Calu3 (cell line): ENCODE measurements at places on chromosomes 12 and 14. TPM values are rescaled to one million over a fixed set of nuclear protein-coding genes. Genes with fewer than 3 reads are reported as not detected.

The KRT83 gene
- not detected in 2 replicates for total RNA-seq

The UBC gene
- total RNA-seq: 1,247 and 1,434 TPM in 2 replicates

GRCh38 chr14:100222224-100223093 lies 16.5 kb upstream of the YY1 start:
- no peaks in the 10 kb centered on the region for H3K27me3 ChIP-seq
- H3K4me3 ChIP-seq: no peak overlapping the region
- DNase-seq: no peak
- H3K36me3 ChIP-seq: no peaks in the 10 kb centered on the region
- H3K4me1 ChIP-seq: peaks cover 8% of the 10 kb centered on the region

DNA sequence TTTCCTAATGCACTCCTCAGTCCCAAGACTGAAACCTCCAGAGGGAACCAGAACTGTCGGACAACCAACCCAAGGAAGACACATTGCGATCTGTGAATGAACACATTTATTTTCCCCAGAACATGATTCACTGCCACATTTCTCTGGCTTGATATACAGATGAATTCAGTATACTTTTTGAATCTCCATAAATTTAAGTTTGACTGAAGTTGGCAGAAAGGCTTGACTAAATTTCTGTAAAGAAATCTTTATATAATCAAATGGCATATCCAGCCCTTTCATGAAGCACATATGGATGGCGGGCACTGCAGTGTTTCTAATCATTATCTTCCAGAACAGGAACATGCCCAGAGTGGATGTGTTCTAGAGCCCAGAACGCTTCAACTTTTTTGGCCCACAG lies 56.7 kb downstream of the DCAF5 start:
- no peak overlapping the region for H3K27ac ChIP-seq
- no peaks in the 10 kb centered on the region for H3K36me3 ChIP-seq
- H3K27me3 ChIP-seq: no peaks in the 10 kb centered on the region
- peaks cover 35% of the 10 kb centered on the region for H3K4me1 ChIP-seq
- no peak overlapping the region for H3K4me3 ChIP-seq

GRCh38 chr12:85580562-85581168 lies 255.5 kb downstream of the RASSF9 start:
- H3K36me3 ChIP-seq: no peaks in the 10 kb centered on the region
- DNase-seq: no peak
- H3K4me3 ChIP-seq: no peak overlapping the region
- no peak overlapping the region for H3K27ac ChIP-seq
- H3K4me1 ChIP-seq: peaks cover 6% of the 10 kb centered on the region
